Glutamatergic neuron (in vitro differentiated cells): ENCODE measurements at places on chromosomes 6 and 20. TPM values are rescaled to one million over a fixed set of nuclear protein-coding genes. Genes with fewer than 3 reads are reported as not detected.

DNA sequence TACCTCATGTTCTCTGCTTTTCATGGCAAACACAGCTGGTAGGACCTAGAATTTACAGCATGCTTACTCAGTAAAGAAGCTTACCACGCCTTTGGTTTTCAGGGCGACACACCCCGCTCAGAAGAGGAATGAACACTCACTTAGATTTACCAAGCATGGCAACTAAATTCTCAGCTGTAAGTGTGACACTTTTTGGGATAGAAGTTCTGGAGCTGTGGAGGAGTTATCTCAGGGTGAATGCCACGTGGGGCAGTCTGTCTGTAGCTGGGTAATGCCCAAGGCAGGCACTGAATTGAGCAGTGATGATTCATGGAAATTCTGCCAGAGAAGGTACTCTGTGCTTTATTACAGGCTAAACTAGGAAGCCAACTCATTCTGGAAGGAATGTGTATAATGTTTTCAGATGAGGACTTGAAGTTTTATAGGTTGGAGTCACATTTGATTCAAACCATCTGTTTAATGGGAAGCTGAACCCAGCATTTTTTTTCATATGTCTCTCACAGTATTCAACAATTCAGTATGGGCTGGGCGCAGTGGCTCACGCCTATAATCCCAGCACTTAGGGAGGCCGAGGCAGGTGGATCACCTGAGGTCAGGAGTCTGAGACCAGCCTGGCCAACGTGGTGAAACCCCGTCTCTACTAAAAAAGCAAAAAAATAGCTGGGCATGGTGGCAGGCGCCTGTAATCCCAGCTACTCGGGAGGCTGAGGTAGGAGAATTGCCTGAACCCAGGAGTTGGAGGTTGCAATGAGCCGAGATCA, 3.5 kb upstream of the PRIM2 start:
- no peak overlapping the region for H3K4me3 ChIP-seq
- H3K36me3 ChIP-seq: no peaks in the 10 kb centered on the region
- no peak overlapping the region for H3K27ac ChIP-seq
- H3K4me1 ChIP-seq: peaks cover 7% of the 10 kb centered on the region
- peaks cover 1% of the 10 kb centered on the region for H3K27me3 ChIP-seq
- DNase-seq: no peak

DNA sequence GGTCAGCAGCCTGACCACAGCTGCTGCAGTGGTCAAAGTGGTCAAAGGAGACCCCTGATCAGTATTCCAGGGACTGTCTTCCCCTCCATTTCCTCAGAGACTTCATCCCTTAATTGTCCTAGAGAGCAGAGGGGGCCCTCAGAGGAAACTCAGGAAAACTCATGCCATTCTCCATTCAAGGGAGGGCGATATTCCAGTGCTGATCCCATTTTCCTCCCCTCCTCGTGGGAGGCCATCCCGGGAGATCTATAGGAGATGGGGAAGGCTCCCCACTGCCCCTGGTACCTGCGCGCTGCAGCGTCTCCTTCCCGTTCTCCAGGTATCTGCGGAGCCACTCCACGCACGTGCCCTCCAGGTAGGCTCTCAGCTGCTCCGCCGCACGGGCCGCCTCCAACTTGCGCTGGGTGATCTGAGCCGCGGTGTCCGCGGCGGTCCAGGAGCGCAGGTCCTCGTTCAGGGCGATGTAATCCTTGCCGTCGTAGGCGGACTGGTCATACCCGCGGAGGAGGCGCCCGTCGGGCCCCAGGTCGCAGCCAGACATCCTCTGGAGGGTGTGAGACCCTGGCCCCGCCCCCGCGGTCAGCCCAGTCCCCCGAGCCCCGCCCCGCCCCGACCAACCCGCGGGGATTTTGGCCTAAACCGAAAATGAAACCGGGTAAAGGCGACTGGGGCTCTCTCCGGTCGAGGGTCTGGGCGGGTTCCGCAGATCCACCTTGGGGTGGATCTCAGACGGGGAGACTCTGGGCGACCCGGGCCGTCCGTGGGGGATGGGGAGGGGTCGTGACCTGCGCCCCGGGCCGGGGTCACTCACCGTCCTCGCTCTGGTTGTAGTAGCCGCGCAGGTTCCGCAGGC, 878 bp downstream of the HLA-C start:
- H3K36me3 ChIP-seq: no peaks in the 10 kb centered on the region
- peak overlapping the region; percentile 67 for H3K4me3 ChIP-seq
- H3K27me3 ChIP-seq: peaks cover 5% of the 10 kb centered on the region
- H3K4me1 ChIP-seq: no peaks in the 10 kb centered on the region
- no peak overlapping the region for H3K27ac ChIP-seq

DNA sequence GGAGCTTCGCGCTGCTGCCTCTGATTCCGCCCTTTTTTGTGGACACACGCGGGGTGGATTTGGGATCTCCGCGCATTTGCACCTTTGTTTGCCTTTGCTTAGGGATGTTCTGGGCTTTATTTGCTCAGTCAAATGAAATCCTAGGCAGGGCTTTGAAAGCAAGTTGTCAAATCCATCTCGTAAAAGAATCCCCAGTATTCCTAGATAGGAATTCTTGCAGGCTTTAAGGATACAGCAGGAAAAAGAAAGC, 453 bp downstream of the CEP57L1 start:
- peak overlapping the region; percentile 94 for H3K4me3 ChIP-seq
- DNase-seq: no peak
- H3K4me1 ChIP-seq: peaks cover 10% of the 10 kb centered on the region
- no peaks in the 10 kb centered on the region for H3K36me3 ChIP-seq
- peak overlapping the region; percentile 95 for H3K27ac ChIP-seq

DNA sequence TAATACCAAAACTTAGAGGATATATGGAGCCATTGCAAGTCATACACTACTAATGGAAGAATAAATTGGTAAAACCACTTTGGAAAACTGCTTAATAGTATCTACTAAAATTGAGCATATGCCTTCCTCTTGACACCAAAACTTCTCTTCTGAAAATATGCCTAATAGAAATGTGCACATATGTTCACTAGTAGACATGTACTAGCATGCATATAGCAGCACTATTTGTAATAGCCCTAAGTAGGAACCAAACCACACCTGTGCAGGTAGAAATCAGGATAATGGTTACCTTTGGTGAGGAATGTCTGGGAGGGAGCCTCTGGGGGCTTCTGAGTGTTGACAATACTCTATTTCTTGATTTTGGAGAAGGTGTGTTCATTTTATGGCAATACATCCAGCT, 424.8 kb upstream of the BTBD3 start:
- no peak overlapping the region for H3K27ac ChIP-seq
- H3K4me1 ChIP-seq: no peaks in the 10 kb centered on the region
- H3K4me3 ChIP-seq: no peak overlapping the region
- H3K27me3 ChIP-seq: no peaks in the 10 kb centered on the region
- H3K36me3 ChIP-seq: no peaks in the 10 kb centered on the region

DNA sequence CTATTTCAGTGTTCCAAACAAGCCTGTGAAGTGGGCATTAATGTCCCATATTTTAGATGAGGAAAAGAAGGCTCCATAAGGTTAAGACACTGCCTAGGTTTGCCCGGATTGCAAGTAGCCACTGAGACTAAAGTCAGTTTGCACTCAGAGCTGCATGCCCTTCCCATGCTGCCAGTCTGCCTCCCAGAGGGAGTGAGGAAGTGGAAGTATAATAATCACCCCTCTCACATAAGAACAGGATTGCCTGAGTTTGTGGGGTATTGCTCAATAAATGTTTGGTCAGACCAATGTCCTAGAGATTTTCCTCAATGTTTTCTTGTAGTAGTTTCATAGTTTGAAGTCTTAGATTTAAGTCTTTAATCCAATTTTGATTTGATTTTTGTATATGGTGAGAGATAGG, 43.9 kb upstream of the CLIC5 start:
- H3K27me3 ChIP-seq: no peaks in the 10 kb centered on the region
- no peak overlapping the region for H3K27ac ChIP-seq
- H3K4me3 ChIP-seq: no peak overlapping the region
- no peaks in the 10 kb centered on the region for H3K4me1 ChIP-seq
- peaks cover 5% of the 10 kb centered on the region for H3K36me3 ChIP-seq

DNA sequence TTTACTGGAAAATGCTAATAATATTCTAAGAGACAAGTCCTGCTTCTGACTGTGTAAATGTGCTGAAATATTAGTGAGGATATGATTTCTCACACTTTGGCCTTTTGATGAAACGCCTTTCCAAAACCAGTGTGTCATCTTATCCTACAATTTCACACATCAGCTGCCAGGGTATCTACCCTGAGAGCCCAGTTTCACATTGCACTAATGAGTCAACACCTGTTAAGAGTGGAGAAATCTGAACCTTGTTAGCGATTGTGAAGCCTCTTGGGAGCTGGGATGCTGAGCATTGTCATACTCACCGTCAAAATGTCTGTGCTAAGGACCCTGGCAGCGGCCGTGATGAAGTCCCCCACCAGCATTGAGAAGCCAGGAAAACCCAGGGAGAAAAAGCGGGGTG, 166.0 kb downstream of the RALGAPA2 start:
- no peak for DNase-seq
- peaks cover 4% of the 10 kb centered on the region for H3K27me3 ChIP-seq
- no peak overlapping the region for H3K27ac ChIP-seq
- no peak overlapping the region for H3K4me3 ChIP-seq
- no peaks in the 10 kb centered on the region for H3K36me3 ChIP-seq

GRCh38 chr6:149919834-149920225, 3.1 kb downstream of the RAET1G start:
- H3K4me3 ChIP-seq: no peak overlapping the region
- DNase-seq: no peak
- H3K27ac ChIP-seq: no peak overlapping the region
- H3K36me3 ChIP-seq: peaks cover 6% of the 10 kb centered on the region
- peaks cover 2% of the 10 kb centered on the region for H3K4me1 ChIP-seq
- peaks cover 43% of the 10 kb centered on the region for H3K27me3 ChIP-seq

DNA sequence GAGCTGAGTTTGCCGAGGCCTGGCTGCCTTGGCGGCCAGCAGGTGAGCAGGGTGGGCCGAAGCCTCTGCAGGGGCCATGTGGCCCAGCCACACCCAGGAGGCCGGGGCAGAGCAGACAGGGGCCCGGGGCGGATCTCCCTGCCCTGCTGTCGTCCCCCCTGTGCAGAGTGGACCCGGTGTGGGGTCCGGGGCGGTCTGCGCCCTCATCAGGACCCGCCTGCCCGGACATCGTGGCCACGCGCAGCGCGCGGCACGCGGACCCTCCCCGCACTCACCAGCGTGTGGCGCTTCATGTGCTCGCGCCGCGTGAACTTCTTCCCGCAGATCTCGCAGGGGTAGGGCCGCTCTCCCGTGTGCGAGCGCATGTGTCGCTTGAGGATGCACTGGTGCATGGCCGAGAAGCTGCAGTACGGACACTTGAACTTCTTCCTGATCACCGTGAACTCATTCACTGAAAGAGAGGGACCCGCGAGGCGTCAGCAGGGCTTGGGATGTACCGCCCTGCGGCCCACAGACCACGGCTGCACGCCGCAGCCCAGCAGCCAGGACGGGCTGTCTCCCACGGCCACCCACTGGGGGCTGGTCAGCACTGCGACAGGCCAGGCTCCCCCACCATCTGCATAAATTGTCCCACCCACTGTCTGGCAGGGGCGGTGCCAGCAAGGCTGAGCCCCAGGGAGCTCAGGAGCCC, 13.0 kb downstream of the SLC2A4RG start:
- H3K36me3 ChIP-seq: no peaks in the 10 kb centered on the region

DNA sequence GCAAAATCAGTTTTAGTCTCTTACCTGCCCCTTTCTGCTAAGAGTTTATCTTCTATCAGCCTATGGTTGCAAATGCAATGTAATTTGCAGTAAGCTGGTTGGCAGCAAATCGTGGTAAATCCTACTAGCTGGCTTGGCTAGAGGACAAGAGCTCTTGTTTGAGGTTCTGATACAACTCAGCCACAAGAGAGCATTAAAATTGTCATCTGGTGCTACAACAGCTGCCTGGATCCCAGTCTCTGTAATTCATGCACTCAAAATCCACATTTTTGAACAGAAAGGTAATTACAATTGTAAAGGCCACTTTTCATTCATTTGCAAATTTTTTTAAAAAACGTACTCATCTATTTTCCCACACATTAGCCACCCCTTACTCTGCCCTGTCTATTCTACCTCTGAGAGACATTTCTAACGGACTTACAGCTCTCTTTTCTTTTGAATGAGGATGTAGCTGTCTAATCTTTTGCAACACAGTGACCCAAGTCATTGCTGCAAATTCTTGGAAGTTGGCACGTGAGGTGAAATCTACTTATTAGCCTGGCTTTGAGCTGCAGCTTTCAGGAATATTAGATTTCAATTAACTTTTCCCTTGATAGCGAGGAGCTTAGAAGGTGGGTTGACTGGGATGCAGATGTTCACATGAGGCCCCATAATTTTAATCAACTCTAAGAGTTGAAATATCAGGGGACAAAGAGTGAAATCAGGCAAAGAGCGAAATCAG, 54.0 kb upstream of the FAM184A start:
- peaks cover 17% of the 10 kb centered on the region for H3K4me1 ChIP-seq
- no peak for DNase-seq
- H3K27me3 ChIP-seq: no peaks in the 10 kb centered on the region
- no peak overlapping the region for H3K4me3 ChIP-seq

DNA sequence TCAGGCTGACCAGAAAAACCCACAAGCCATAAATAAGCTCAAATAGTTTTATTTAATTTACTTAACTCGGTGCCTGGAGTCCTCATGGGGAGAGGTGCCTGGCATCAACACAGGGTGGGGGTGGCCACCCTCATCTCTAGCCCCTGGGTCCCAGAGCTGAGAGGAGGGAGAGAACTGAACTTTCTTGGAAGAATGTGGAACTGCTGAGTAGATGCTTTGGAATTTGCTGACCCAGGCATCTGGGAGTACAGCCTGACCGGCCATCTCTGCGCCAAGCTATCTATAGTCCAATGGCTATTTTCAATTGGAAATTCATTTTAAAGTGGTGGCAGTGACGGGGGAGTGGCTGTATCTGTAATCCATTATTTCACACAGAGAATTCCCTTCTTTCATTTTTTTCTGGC, 104.8 kb downstream of the CDH26 start:
- H3K27me3 ChIP-seq: peaks cover 5% of the 10 kb centered on the region
- H3K4me3 ChIP-seq: no peak overlapping the region
- H3K4me1 ChIP-seq: peaks cover 3% of the 10 kb centered on the region
- DNase-seq: no peak
- H3K36me3 ChIP-seq: no peaks in the 10 kb centered on the region
- H3K27ac ChIP-seq: no peak overlapping the region

GRCh38 chr6:158793432-158793831, 25.7 kb downstream of the EZR start:
- peaks cover 10% of the 10 kb centered on the region for H3K27me3 ChIP-seq
- no peaks in the 10 kb centered on the region for H3K36me3 ChIP-seq
- peaks cover 44% of the 10 kb centered on the region for H3K4me1 ChIP-seq
- DNase-seq: no peak
- H3K27ac ChIP-seq: no peak overlapping the region

- H3K27me3 ChIP-seq: no peaks in the 10 kb centered on the region
- no peak overlapping the region for H3K4me3 ChIP-seq
- no peak overlapping the region for H3K27ac ChIP-seq
- H3K36me3 ChIP-seq: no peaks in the 10 kb centered on the region
- DNase-seq: no peak
- no peaks in the 10 kb centered on the region for H3K4me1 ChIP-seq
These were observed 30.4 kb upstream of the TRERF1 start for GRCh38 chr6:42482174-42482573.

The PROKR2 gene
- 0.86 TPM for total RNA-seq

The SLC25A27 gene
- 13.6 TPM for total RNA-seq
